ENCODE measurements at places on chromosomes 12 and 14.

DNA sequence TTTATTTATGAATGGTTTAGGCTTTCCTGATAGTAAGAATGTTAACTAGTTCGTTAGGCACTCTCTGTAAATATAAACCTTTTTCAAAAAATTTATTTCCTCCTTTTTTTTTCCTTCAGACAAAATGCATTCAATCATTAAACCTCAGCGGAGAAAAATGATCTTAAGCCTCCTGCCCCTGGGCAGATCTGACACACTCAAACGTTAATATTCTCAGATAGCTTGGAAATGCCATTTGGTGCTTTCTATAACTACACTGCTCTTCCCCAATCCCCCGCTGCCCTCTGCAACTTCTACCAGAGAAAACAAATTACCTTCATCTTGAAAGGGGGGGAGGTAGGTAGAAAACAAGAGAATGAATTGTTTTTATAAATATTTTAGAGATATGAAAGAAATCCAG is 521.2 kb downstream of the MED13L start:
- no peak for DNase-seq

DNA sequence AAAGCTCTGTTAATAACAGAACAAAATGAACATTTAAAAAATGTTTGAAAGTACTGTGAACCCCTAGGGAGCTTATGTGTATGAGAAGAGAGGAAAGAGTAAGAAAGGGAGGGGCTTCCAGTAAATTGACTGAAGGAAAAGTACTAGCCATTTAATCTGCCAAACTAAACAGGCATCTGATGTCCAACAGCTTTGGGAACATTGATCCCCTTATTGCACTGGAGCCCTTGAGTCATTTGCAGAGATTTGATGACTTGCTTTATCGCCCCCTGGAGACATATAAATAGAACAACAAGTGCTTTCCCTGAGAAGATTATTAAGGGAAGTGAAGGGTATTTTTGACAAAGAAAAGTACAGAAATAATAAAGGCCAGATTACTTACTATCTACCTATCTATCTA is 319.3 kb upstream of the NOVA1 start:
- no peak for DNase-seq

DNA sequence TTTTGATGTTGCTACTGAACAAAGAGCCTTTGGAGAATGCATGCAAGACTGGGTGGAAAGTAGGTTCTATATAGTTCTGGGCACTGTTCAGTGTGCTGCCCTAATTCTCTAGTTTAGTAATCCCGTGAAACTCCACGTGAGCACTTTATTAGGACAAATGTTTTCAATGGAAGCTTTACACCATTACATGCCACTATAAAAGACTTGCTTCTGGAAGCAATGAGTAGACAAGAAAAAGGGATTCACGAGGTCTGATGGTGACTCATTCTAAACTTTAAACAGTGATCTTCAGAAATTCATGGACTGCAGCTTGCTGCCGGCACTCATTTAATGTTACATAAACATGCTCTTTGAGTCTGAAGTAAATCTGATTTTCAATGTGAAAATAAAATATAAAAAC is 22.3 kb downstream of the ATG14 start:
- no peak for DNase-seq

DNA sequence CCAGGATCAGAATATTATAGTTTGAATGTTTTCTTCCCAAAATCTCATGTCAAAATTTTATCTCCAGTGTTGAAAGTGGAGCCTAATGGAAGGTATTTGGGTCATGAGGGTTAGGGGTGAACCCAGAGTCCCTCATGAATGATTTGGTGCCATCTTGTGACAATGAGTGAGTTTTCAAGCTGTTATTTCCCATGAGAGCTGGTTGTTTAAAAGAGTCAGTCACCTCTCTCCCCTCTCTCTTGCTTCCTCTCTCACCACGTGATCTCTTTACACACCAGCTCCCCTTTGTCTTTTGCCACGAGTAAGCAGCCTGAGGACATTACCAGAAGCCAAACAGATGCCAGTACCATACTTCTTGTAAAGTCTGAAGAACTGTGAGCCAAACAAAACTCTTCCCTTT is 561.6 kb downstream of the RERGL start:
- DNase-seq = no peak

DNA sequence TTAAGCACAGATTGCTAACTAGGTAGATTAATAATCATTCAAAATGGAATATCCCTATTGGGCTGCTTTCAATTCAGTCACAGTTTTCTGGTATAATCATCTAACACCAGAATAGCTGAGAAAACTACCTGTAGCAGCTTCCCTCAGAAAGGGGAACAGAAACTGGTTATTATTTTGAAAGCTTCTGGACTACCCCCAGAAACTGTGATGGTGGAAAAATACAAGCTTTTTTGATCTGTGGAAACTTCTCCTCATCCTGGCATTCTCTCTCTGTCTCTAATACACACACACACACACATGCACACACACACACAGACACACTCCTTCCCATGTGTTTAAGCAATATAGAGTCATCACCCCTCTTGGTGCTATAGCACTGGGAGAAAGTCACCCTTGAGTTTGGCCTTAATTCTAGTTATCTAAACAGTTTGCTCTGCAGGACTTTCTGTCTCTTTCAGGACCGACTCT is 251.5 kb upstream of the LMO3 start:
- no peak for DNase-seq

GRCh38 chr14:78092040-78092439 is 78.1 kb upstream of the NRXN3 start:
- DNase-seq = no peak

- no peak for DNase-seq
Measured at GRCh38 chr12:106999446-106999845, 12.5 kb upstream of the MTERF2 start.

- DNase-seq = no peak
Measured at GRCh38 chr14:54803926-54804537, 98.6 kb downstream of the GCH1 start.

- DNase-seq = no peak
Measured at GRCh38 chr12:2924019-2924418, 33.3 kb downstream of the TULP3 start.

DNA sequence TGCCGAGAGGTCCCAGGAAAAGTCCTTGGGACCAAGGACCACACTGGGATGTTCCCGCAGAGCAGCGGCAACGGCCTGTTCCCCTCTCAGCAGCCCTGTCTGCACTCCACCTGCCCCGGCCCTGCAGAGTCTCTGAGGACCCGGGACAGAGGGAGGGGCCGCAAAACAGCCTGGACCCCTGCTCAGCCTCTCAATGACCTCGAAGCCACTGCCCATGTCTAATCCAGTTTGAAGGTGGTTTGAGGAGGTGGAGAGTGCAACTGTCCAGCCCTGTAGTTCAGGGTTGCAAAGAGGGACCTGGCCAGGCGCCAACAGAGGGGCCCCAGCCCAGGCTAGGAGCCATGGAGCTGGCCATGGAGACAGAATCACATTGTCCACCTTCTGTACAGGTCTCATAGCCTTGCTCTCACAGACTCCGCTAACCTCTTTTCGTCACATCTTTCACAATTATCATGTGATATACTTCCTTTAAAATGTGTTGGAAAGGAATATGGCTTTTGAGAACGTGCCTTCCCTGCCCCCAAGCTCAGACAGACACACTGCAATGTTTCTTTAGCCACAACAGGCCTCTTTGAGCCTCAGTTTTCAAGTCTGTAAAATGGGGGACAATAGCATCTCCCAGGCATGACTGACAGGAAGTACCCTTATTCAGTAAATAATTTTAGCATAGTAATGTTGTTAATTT is 49.3 kb downstream of the ACTN1 start:
- no peak for DNase-seq

- DNase-seq = no peak
Measured at GRCh38 chr12:93634416-93634815, 42.8 kb upstream of the CRADD start.

DNA sequence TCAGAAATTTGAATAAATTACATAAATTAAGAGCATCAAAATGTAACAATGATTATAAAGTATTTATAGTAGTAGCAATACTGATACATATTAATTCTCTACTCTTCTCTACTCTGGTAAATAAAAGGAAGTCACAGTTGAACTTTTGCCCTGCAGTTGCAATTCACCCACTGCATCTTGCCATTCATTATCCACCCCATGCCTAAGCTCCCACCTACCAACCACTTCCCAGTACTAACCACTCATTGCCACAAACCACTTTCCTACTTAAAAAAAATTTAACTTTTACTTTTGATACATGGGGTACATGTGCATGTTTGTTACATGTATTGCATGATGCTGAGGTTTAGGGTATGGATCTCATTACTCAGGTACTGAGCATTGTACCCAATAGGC is 174.0 kb downstream of the RASSF9 start:
- no peak for DNase-seq

DNA sequence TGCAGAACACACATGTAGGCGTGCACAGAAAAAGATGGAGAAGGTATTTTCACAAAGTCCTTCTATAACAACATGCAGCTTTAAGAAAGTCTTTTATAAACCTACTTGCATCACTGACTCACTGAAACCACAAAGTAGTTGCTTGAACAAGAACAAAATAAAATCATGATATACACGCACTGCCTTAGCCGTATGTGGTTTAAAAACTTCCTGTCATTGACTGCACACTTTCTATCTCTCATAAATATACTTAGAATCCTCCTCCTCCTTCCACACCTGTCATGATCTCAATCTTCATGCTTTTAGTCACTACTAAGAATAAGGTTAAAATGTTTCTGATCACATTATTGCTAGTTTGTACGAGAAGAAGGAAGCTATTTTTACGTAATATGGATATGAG is 31.8 kb upstream of the RAD51AP1 start:
- no peak for DNase-seq

GRCh38 chr14:103997391-103997790 is 55.1 kb upstream of the RD3L start:
- DNase-seq = no peak

- no peak for DNase-seq
Measured at GRCh38 chr14:34059037-34059924, 108.4 kb upstream of the EGLN3 start.

- DNase-seq = no peak
Measured at GRCh38 chr14:104678346-104678745, 11.1 kb upstream of the INF2 start.

- no peak for DNase-seq
Measured at GRCh38 chr12:105679982-105680381, 349.5 kb downstream of the C12orf75 start.

- no peak for DNase-seq
Measured at GRCh38 chr12:64218597-64218996, 3.5 kb downstream of the KICS2 start.

GRCh38 chr14:50560931-50561285 is 963 bp downstream of the ATL1 start:
- peak; percentile 19 for DNase-seq

- DNase-seq = no peak
Measured at GRCh38 chr12:121955258-121956237, 37.2 kb downstream of the CFAP251 start.

GRCh38 chr12:67506739-67507138 is 141.8 kb upstream of the DYRK2 start:
- no peak for DNase-seq
